ENCODE measurements at places on chromosomes 11 and 22.
A peak's percentile ranks its signal among the peaks of the same experiment; 100 is the strongest.

DNA sequence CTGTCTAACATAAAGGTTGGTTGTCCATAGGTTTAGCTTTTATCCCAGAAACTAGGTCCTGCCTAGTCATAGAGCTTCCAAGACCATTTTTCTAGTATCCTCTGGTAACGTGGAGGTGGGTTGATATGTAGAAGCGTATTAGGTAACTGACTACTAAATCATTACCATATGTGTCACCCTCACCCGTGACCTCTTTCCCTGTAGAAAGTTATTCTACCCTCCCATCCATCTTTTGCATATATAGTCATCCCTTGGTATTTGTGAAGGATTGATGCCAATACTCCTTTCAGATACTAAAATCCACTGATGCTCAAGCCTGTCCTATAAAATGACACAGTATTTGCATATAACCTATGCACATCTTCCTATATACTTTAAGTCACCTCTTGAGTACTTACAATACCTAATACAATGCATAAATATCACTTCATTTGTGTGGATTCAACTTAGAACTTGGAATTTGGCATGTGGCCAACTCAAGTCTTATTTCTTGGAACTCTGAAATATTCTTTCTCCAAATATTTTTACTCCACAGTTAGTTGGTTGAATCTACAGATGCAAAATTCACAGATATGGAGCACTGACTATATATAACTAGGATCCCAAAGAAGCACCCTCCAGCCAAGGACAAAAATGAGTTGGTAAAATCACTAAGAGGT lies 497.0 kb upstream of the TENM4 start:
- no peak for DNase-seq

DNA sequence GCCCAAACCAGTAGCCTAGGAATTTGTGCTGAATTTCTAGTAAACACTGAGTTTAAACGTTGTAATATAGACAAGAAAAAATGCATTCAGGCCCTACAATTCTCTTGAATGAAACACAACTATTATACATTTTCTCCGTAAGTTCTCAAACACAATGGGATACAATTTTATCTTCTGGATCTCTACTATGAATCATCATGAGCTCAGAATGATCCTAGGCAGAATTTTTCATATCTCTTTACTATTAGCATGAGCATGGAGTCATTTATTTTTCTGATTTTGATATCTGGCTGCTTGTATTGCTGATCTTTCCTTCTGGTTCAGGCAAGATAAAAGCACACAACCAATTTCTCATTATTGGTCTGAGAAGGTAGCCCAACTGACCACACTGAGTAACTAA lies 1123.4 kb upstream of the RAG2 start:
- no peak for DNase-seq

DNA sequence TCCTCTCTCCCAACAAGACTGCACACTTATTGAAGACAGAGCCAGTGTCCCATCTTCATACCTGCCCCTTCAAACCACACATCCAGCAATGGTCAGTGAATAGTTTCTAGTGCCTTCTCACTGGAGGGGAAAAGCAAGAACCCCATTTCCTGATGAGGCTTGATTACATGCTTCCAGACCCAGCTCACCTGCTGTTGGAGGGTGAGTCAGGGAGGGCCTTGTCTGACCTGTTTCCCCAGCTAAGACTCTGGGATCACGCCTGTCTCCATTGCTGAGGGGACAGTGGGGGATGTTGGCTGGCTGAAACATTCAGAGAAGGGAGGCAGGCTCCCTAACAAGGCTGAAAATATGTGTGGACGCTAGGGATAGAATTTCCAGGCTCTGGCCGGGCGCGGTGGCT lies 27.5 kb upstream of the ZDHHC13 start:
- no peak for DNase-seq

GRCh38 chr11:60840470-60841430 lies 1.2 kb upstream of the CCDC86 start:
- DNase-seq, result peak; percentile 99

DNA sequence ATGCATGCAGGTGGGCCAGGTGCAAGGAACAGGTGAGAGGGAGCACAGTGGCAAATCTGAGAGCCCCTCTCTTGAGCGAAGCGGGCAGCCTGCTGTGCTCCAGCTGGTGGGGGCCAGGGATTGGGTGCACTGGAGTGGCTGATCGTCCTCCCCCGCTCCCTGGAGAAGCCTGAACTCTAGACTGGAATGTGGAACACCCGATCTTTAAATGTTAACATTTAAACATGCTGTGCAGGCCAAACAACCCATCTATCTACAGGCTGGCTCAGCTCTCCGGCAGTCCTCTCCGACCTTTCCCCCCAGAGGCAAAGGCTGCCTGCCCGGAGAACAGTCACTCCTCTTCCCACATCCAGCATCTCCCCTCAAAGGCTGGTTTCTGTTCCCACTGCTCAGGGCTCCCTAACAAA lies 5.1 kb downstream of the MRGPRF start:
- no peak for DNase-seq

- DNase-seq, result no peak
Observed at GRCh38 chr11:17719028-17719937, at the start of gene MYOD1. MYOD1 (plus strand) TSS chr11:17719571; CDS start chr11:17719783, 212 bp downstream.

DNA sequence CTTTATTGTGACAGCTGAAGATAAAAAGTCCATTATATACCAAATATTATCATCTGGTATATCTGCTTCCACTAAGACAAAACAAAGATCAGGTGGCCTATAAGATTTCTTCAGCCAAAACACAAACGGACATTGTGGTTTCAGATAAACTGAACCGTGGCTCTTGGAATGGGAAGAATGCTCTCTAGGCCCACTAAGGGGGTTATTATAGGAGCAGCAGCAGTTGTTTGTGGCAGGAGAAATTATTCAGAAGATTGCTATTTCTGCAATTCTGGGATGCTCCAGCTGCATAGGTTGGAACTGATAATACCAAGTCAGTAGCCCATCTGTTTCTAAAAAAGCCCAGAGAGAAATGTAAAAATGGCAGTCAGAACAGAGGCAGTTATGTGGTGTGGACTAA lies 145.3 kb downstream of the NCAM1 start:
- DNase-seq, result no peak

DNA sequence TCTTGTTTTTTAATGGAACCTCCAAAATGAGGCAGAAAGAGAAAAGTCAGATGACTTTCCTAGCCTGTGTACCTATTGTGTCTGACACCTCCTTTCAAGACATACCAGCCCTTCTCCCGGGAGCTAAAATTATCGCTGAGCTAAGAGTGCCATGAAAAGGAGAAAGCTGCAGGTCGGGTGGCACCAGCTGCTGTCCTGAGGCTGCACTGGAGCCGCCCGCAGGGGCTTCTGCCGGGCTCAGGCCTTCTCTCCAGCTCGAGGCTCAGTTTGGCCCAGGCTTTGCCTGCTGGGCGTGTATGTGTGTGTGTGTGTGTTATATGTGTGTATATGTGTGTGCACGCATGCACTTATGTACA lies 27.7 kb upstream of the RAB1B start:
- DNase-seq, result no peak

DNA sequence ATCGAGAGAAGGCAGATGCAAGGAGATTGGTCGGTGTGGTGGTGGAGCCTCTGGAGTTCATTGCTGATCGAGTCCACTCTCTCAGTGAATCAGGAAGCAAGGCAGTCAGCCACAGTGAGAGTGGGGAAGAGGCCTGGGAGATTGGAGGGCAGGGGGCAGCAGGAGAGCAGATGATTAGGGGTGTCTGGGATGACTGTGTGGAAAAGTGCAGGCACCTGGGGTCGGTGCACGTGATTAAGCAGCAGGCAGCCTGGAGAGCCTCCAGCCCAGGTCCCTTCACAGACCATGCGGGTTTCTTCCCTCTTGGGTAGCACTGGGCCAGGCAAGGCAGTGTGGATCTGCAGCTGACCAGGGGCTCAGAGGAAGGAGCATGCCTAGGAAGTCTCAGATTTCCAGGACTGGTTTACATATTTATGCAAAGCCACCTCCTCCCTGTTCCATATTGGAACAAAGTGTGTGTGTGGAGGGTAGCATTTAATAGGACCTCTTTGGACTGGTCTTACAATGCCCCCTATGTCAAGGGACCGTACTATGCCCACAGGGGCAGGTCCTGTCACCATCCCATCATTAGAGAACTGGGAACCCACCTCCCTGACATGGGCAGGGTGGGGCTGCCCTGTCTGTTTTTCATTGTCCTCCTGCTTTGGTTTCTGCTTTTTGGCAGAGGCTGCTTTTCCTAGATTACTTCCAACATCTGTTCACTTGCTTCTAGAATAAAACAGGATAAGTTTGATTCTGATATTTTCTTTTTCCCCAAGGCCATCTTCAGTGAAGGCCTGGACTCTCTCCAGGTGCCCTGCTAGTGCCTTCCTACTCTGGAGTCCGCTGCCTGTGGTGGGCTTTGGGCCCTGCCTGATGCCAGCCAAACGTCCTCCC lies 14.0 kb upstream of the GDPD5 start:
- DNase-seq, result no peak

GRCh38 chr22:28477556-28477955 lies 202.1 kb downstream of the TTC28 start:
- DNase-seq, result no peak

GRCh38 chr22:28810821-28811491 lies 10.6 kb upstream of the XBP1 start:
- no peak for DNase-seq

- no peak for DNase-seq
Observed at GRCh38 chr11:110362971-110363509, 66.6 kb upstream of the RDX start.

DNA sequence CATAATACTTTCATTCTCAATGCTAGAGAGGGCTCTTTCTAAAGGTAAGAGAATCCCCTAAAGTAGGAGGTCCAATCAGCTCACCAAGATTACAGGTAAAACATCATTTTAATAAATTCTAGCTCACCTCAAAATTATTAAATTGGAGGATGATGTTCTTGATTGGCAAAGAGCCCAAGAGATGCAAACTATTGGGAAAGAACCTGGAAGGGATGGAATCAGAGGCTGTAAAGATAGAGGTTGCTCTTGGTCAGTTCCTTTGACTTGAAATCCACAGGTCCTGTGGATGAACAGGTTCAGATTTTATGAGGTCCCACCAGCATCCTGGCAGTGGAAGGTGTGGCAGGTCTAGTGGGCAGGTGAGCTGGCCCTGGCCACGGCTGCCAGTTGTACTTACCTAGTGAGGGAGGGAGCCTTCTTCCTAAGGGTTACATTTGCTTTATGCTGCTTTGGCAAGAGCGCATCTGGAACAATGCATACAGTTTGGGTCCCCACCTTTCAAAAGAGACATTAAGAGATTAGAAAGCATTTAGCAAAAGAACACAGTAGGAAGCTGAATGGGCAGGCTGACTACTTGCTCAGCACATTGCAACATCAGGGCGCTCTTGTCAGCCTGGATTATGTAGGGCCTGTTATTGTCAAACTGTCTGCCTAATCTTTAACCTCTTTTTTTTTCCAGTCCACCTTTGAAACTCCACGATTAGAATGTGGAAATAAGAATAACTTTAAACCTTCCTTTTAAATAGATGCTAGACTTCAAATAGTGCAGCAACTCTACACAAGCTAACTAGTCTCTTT lies 97.0 kb downstream of the RDX start:
- DNase-seq, result no peak

- DNase-seq, result no peak
Observed at GRCh38 chr22:45082795-45083194, 73.0 kb upstream of the PHF21B start.

DNA sequence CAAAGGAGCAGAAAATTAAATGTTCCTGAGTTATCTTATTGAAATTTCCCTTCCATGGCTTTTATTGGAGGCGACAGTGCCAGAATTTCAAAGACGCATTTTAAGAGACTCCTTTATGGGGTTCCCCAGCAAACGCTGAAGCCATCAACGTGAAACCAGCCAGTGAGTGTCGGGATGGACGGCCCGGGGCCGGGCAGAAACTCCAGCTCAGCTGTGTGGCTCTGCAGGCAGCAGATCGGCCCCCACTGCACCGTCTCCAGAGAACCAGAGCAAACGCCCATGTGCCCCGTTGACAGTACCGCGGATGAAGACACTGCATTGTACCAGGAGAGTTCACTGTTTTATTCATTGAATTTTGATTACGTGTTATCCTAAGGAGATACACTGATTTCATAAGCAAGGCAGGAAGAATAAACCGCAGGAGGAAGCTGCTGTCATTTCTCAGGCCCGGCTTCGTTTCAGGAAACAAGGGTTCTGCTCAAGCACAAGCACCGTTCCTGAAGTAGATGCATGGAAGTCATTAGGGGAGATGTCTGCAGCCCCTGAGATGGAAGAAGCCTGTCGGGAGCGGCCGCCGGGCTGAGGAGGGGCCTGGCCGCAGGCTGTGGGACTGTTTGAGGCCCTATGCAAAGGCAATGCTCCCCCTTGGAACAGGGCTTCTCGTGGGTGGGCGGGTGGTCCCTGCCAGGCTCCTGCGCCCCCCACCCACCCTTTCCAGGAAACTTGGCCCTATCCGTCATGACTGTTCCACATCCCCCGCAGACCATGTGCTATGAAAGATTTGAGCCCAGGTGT lies 639.7 kb downstream of the TBC1D22A start:
- no peak for DNase-seq

DNA sequence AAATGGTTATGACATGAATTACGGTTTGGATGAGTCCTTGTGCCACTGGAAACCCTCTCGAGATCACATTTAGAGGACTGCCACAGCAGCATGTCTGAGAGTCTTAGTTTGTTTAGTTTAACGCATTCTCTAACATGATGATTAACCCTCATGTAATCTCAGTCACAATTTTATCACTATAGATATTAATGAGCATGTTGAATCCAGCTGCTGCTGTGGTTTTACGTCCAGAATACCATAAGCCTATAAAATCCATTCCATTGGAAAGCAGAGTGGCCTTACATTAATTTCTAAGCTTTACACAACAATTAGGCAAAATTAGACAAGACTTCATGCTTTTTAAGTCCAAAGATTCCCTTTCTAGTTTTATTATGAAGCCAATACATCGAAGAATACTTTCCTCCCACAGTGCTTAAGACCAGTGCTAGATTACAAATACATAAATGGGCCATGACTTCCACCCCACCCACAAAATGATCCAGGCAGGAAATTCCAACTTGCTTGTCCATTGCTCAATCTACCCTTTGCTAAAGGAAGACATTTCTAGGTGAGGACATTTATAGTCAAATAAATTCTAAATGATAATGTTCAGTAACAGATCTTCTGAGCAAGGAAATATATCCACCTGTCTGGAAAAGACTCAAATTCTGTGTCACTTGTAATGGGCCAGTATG lies 3.5 kb upstream of the ELMOD1 start:
- DNase-seq, result no peak

DNA sequence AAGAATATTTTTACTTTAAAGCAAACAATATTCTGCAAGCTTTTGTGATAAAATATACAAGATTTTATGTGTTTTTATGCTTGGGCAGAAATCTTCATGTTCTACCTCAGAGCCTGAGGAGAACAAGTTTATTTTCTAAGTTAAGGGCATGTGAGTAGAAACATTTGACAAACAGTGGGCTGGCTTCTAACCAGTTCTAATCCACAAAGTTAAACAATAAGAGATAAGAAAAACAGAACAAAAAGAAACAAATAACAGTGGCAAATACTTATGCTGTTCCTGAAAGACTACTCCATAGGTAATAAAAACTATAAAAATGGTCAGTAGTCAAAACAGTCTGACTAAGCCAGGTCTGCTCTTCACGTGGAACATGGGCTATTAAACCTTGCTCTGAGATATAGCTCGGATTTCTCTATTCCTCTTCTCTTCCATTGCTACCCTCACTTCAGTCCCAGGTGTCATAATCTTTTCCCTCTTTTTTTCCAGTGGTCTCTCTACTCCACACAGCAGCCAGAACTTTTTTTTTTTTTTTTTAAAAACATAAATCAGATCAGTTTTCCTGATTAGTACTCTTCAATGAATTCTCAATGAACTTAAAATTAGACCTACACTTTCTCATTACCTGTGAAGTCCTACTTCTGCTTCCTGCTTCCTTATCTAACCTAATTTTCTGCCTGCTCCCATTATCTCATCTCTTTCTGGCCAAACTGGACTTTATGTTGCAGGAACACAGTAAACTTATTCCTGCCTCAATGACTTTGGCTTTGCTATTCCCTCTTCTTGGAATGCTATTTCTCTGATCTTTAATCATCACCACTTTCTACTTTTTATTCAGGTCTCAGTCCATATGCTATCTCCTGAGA lies 671.1 kb upstream of the CCDC90B start:
- DNase-seq, result no peak
